ENCODE measurements at places on chromosomes 4 and X. TPM values are rescaled to one million over a fixed set of nuclear protein-coding genes. Genes with fewer than 3 reads are reported as not detected.

The AR gene
- total RNA-seq, result 2.1 TPM

The PGM2 gene
- 20.1 TPM for total RNA-seq

The COL25A1 gene
- total RNA-seq, result 21.9 TPM

The NKX3-2 gene
- 0.18 TPM for total RNA-seq
